Endothelial cell of umbilical vein (primary cell): ENCODE measurements at places on chromosomes 5 and 9. TPM values are rescaled to one million over a fixed set of nuclear protein-coding genes. Genes with fewer than 3 reads are reported as not detected.

DNA sequence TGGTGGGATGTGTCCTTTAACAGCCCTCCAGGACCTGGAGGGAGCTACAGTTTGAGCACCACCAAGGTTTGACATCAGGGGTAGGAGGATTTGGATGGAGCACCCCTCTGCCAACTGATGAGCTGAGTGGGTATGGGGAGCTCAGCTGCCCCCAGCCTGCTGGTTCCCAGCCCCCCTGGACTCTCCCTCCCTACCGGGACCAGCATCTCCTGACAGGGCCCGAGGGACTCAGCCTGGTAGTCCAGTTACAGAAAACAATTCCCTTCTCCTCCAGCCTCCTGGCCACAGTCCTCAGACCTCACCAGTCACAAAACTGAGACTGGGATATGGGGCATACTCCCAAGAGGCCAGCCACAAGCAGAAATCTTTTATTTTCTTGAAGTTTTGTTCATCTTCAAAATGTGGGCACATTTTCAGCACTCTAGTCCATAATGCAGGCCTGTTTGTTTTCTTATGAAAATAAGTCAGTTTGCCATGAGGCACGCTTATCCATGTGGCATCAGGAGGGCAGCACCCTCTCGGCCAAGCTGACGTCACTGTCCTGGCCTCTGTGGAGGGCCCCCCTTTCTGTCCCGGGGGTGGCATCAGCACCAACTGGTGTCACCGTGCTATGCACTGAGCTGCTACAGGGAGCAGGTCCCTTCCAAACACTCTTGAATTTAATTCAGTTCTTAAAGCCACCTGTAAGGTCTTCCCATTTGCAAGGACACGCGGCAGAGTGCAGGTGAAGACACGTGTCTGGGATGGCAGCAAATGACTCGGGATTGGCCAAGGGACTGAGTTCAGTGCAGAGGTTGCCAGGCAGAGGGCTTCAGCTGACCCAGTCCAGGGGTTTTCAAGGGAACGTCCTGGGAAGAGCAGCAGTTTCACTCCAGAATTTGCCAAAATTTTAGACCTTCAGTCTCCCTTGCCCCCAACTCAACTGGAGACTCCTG is 187.6 kb downstream of the GADD45G start:
- no peak overlapping the region for H3K4me3 ChIP-seq
- H3K27ac ChIP-seq: no peak overlapping the region
- no peaks in the 10 kb centered on the region for H3K36me3 ChIP-seq
- no peaks in the 10 kb centered on the region for H3K27me3 ChIP-seq

DNA sequence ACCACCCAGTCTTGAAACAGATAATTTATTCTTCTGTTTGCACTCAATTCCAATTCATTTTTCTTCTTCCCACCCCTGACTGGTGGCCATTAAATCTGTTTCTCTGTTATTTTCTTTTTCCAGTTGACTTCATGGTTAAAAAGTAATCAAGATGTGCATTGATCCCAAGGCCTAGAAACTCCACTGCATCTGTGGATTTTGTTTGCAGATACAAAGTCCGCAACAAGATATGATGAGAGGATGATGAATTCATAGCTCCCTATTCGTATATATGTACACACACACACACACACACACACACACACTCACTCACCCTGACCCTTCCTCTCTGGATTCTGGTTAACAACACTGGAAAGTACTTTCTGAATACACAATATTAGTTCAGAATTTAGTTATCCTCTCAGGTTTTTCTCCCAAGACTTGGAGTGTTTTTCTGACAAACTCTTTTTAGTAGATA is 52.4 kb downstream of the CD180 start:
- DNase-seq: no peak
- H3K27ac ChIP-seq: no peak overlapping the region
- H3K36me3 ChIP-seq: peaks cover 45% of the 10 kb centered on the region
- H3K27me3 ChIP-seq: no peaks in the 10 kb centered on the region
- no peak overlapping the region for H3K4me3 ChIP-seq

GRCh38 chr5:133295520-133295919 is 243.7 kb downstream of the HSPA4 start:
- H3K36me3 ChIP-seq: no peaks in the 10 kb centered on the region
- no peaks in the 10 kb centered on the region for H3K4me1 ChIP-seq
- no peaks in the 10 kb centered on the region for H3K27me3 ChIP-seq

GRCh38 chr5:91288118-91288916 is 94.8 kb downstream of the ARRDC3 start:
- no peaks in the 10 kb centered on the region for H3K4me1 ChIP-seq
- H3K4me3 ChIP-seq: no peak overlapping the region
- H3K27me3 ChIP-seq: no peaks in the 10 kb centered on the region
- peak; percentile 17 for DNase-seq
- no peak overlapping the region for H3K27ac ChIP-seq

GRCh38 chr9:128733256-128733655 is 9.3 kb upstream of the ZDHHC12 start:
- H3K4me1 ChIP-seq: no peaks in the 10 kb centered on the region
- H3K36me3 ChIP-seq: peaks cover 3% of the 10 kb centered on the region
- H3K27ac ChIP-seq: no peak overlapping the region
- no peaks in the 10 kb centered on the region for H3K27me3 ChIP-seq

DNA sequence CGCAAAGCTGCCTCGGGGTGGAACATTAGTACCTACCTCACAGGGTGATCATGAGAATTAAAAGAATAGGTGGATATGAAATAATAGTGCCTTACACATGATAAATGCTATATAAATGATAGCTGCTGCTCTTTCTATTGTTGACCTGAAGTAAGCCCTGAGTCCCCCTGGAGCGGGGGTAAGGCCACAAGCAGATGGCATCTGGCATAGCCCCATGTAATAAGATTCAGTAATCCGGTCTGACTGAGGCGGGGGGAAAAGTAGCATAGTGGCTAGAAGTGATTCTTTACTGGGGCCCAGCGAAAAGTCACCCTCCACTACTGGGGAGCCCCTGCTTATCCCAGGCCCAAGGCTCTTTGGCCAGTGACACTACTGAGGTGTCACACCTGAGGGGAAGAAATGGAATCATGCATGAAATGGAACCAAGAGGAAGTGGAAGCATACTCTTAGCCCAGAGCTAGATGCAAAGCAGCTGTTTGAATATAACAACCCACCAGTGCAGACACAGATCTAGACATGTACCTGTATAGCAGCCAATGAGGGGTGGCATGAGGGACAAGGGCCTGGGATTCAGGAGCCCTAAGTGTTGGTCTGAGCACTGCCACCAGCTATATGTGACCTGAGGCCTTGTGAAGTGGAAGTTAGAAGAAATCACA is 16.1 kb upstream of the FGFR4 start:
- H3K36me3 ChIP-seq: no peaks in the 10 kb centered on the region
- H3K27me3 ChIP-seq: no peaks in the 10 kb centered on the region
- no peak overlapping the region for H3K4me3 ChIP-seq
- DNase-seq: no peak
- H3K4me1 ChIP-seq: no peaks in the 10 kb centered on the region
- H3K27ac ChIP-seq: no peak overlapping the region

GRCh38 chr9:136978073-136978864 is 965 bp downstream of the PTGDS start:
- peaks cover 4% of the 10 kb centered on the region for H3K4me1 ChIP-seq
- no peak overlapping the region for H3K27ac ChIP-seq
- no peaks in the 10 kb centered on the region for H3K27me3 ChIP-seq
- peak overlapping the region; percentile 32 for H3K4me3 ChIP-seq

DNA sequence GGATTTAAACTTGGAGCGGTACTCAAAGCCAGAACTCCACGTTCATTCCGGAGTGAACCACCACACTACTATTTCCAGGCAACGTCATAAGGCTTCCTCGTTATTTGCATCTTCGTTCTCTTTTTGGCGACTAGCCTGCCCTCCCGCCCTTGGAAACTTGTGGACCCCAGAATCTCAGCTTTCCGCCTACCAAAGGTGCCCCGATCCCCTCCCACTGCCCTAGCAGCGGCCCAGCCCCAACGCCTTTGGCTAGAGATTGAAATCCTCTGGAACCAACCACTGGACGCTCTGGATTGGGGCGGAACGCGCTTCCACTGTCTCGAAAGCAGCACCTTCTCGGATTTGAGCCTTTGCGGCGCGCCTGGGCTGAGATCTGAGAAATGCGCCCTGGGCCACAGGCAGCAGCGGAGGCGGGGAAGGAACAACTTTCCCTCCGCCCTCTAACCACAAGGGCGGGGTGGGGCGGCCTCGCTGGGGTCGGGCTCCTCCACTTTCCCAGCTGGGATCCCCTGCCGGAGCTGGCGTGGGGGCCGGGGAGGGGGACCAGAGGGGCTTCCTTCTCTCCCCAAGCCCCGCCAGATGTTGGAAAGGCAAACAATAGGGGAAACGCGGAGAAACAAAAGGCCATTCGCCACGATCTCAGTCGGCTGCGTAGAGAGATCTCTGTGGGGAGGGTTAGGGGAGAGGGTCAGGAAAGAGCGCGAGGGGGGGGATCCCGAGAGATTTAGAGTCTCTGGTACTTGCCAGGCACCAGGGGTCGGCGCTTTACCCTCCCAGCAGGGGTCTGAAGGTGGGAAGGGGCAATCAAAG is 1.3 kb downstream of the MOB3B start:
- H3K27ac ChIP-seq: no peak overlapping the region
- peaks cover 9% of the 10 kb centered on the region for H3K4me1 ChIP-seq
- DNase-seq: peak; percentile 6
- peak overlapping the region; percentile 44 for H3K4me3 ChIP-seq

- no peaks in the 10 kb centered on the region for H3K27me3 ChIP-seq
- DNase-seq: no peak
- H3K36me3 ChIP-seq: no peaks in the 10 kb centered on the region
- H3K27ac ChIP-seq: no peak overlapping the region
- H3K4me1 ChIP-seq: no peaks in the 10 kb centered on the region
Measured at GRCh38 chr9:120212153-120212852, 367.7 kb downstream of the CDK5RAP2 start.

GRCh38 chr5:122882831-122883230 is 37.4 kb downstream of the SNX24 start:
- DNase-seq: no peak
- H3K36me3 ChIP-seq: no peaks in the 10 kb centered on the region
- no peak overlapping the region for H3K4me3 ChIP-seq
- H3K27ac ChIP-seq: no peak overlapping the region
- no peaks in the 10 kb centered on the region for H3K27me3 ChIP-seq
- no peaks in the 10 kb centered on the region for H3K4me1 ChIP-seq

GRCh38 chr5:142115937-142116614 is 7.5 kb downstream of the NDFIP1 start:
- H3K27ac ChIP-seq: no peak overlapping the region
- H3K36me3 ChIP-seq: peaks cover 5% of the 10 kb centered on the region
- no peak for DNase-seq
- no peak overlapping the region for H3K4me3 ChIP-seq

DNA sequence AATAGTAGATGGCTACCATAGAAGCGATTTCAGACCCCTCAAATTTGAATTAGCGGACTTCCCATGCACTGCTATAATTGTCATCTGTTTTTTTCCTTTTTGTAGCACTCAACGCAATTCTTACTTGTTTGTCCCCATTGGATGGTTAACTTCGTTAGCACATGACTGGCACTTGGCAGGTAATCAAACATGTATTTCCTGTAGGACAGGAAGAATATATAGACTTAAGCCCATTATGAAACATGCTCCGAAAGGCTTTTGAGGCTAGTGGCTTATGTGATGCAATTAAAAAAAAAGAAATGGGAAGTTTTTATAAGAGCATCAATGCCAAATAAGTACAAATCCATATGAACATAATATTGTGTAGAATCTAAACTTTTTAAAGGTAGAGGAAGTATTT is 301.2 kb downstream of the PSAT1 start:
- H3K27me3 ChIP-seq: peaks cover 6% of the 10 kb centered on the region
- H3K4me3 ChIP-seq: no peak overlapping the region
- H3K27ac ChIP-seq: no peak overlapping the region
- no peak for DNase-seq
- no peaks in the 10 kb centered on the region for H3K36me3 ChIP-seq

DNA sequence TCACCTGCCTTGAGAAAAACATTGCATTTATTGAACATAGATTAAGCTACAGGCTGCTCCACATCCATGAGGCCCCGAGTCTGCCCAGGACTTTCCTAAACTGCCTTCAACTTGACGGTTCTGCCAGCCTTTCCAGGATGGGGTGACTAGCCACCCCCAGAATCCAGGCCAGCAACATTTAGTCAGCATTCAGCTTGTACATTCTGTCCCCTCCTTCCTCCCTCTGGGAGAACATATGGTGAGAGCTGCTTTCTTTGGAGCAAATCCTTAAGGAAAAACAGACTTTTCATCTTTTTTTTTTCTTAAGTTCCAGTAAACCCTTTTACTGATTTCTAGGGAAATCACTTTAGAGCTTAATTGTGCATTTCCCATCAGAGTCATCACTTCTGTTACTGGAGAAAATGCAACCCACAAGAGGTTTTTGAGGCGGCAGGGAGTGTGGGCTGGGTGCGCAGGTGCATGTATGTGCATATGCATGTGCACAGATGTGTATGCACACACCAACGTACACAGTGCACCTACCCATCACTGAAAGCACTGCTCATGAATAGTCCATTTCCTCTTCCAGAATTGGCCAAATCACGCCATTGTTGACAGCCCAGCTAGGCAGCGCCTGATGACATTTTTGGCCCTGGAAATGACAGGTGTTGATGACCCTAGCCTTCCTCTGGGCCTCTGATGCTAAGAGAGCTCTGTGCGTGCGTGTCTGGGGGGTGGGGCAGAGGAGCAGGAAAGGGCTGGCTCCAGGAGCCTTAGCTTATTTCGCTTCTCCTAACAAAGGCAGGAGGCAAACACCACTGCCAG is 145.6 kb downstream of the HSD17B3 start:
- no peak overlapping the region for H3K4me3 ChIP-seq
- peaks cover 12% of the 10 kb centered on the region for H3K4me1 ChIP-seq
- H3K36me3 ChIP-seq: no peaks in the 10 kb centered on the region
- H3K27me3 ChIP-seq: no peaks in the 10 kb centered on the region

GRCh38 chr9:95127249-95128176 is 190.0 kb downstream of the FANCC start:
- no peaks in the 10 kb centered on the region for H3K27me3 ChIP-seq
- no peaks in the 10 kb centered on the region for H3K4me1 ChIP-seq
- H3K4me3 ChIP-seq: no peak overlapping the region
- H3K27ac ChIP-seq: no peak overlapping the region
- H3K36me3 ChIP-seq: no peaks in the 10 kb centered on the region
- DNase-seq: peak; percentile 78

DNA sequence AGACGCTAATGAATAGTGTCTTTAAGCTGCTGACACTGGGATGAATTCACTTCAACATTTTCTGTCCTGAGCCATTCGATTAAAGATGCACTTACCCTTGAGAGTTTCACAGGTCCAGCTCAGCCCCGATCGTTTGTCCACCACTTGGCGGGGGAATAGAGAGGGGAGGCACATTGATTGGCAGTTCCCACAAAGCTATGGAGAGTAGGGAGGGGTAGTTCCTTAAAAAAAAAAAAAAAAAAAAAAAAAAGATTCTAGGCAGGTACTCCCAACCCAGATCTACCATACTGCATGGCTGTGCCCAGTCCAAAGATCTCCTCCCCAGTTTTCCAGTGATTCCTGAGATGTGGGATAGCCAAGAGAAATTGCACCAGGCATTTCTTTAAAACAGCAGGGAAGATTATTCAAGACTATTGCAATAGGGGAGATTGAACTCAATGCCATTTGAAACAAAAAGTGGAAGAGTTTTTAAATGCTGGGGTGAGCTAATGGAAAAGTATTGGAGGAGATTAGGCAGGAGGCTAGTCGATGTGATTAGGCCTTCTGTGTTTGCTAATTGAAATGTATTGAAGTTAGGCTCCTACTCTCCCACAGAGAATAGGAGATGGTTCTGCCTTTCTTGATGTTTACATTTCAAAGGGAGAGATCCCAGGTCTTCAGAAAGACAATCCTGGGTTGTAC is 2217.4 kb upstream of the WWC1 start:
- H3K36me3 ChIP-seq: no peaks in the 10 kb centered on the region
- H3K27ac ChIP-seq: no peak overlapping the region
- no peaks in the 10 kb centered on the region for H3K4me1 ChIP-seq
- DNase-seq: no peak

The SMIM3 gene
- 0.97 and 1.0 TPM in 2 replicates for total RNA-seq

The RASGRF2 gene
- 4.0 and 8.2 TPM in 2 replicates for total RNA-seq

The PCDHB10 gene
- 0.62 and 0.81 TPM in 2 replicates for total RNA-seq

The ACTBL2 gene
- total RNA-seq: not detected in 2 replicates

The GRXCR2 gene
- not detected in 2 replicates for total RNA-seq

The IL4 gene
- not detected in 2 replicates for total RNA-seq

The GRM6 gene
- not detected in 2 replicates for total RNA-seq

The IL3 gene
- total RNA-seq: not detected in 2 replicates

The C5orf34 gene
- total RNA-seq: 5.0 and 6.5 TPM in 2 replicates
